SW 1271 (cell line): ENCODE measurements at places on chromosomes 7 and 10.

- DNase-seq = no peak
Observed at GRCh38 chr10:51397695-51398094, 301.7 kb downstream of the CSTF2T start.

- no peak for DNase-seq
Observed at GRCh38 chr10:24208661-24209431, at the start of gene KIAA1217. Gene KIAA1217 (plus strand): TSS chr10:24209138. CDS start chr10:24209194, 56 bp downstream.

DNA sequence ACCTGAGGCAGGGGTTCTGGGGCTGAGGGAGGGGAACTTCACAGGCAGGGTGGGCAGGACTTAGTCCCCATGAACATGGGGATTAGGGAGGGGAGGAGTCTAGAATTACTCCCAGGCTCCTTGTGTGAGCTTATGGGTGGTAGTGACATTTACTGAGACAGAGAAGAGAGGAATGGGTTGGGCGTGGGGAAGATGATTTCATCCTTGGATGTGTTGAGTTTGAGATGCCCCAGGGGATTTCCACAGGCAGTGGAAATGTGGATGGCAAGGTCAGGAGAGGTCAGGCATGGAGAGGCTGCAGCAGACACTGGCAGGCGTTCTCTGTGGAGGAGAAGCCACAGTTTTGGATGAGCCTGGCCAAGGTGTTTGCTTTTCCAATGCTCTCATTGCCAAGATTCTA is 26.4 kb upstream of the GSDME start:
- no peak for DNase-seq

DNA sequence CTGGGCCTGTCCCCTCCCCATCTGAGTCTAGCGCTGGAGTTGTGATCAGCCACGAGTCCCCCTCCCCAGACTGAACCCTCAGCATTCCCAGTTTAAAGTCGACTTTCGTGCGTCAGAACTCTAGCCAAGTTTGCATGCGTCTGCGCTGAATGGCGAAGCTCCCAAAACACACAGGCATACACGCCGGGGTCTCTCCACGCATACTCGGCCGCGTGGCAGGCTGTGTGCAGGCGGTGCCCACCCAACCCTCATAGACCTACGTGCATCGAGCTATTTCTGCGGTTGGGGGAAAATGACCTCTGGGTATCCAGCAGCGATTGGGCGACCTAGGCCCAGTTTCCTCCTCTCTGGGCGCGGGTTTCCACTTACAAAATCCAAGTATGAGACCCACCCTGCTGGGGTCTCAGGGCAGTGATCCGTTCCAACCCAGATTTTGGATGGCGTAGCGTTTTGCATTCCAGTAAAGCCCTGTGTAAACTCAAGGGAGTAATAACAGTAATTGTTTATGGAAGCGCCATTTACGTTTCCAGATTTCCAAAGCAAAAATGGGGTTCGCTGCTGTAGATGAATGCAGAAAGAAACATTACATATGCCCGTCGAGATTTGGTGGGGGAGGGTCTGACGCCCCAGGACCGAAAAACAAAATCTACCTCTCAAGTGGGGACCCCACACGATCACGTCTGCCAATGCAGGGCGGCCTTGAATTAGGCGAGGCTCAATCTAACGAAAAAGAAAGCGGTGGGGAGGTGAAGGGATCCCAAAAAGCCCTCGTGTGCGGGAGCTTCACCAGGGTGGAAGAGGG is 2.0 kb upstream of the HMX3 start:
- DNase-seq = no peak

GRCh38 chr10:129792864-129793263 is 171.2 kb downstream of the EBF3 start:
- no peak for DNase-seq

GRCh38 chr7:137656227-137656849 is 190.4 kb downstream of the DGKI start:
- no peak for DNase-seq

DNA sequence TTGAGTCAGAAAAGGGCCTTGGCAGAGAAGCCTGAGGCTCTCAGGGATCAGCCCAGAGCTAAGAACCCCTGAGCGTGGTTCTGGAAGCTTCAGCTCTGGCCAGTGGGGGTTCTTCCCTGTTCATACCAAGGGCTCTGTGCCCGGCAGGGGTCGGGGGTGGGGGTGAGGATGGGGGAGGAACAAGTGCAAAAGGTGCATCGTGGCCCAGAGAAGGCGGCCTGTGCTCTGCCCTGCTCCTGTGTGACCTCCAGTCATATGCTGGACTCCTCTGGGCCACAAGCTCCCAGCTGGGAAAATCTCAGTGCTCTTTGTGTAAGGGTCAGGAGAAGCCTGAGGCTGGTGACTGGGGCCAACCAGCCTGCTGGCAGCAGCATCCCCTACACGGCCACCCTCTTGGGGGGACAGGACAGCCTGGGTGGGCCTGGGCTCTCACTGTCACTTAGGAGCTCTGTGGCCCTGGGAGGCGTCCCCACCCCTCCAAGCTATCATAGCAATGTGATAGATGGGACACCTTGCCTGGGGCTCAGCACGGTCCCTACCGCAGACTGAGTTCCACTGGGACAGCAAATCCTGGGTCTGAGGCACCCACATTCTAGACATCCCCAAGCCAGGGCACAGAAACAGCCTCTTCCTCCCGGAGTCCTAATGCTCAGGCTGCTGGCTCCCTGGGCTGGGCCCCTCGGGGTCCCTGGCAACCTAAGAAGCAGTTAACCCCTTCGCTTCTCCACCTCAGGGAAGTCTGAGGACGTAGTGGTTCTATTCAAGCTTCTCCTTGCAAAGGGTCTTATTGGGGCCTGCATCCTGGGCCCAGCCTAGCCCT is 2.5 kb downstream of the MMRN2 start:
- no peak for DNase-seq

DNA sequence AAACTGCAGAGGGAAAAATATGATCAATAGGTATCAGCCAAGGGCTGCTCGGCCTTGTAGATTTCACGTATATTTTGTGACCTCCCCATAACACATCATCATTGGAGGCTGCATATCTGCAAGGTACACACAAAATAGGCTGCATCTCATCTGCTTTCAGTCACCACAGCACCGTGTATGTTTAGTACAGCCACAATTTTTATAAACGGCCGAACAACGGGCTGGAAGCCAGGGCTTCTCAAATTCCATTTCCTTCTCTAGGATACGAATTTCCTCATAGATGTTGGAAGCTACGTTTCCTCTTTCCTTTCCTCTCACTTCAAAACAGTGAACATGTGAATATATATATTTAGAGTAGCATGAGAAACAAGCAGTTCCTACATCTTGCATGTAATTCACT is 20.2 kb upstream of the FOXK1 start:
- no peak for DNase-seq

- DNase-seq = no peak
Observed at GRCh38 chr10:30284865-30285594, 64.0 kb downstream of the MTPAP start.
